ENCODE measurements at places on chromosomes 13 and 19. TPM values are rescaled to one million over a fixed set of nuclear protein-coding genes. Genes with fewer than 3 reads are reported as not detected.

GRCh38 chr13:112647256-112647655 lies 42.6 kb upstream of the ATP11A start:
- no peaks in the 10 kb centered on the region for H3K27me3 ChIP-seq
- H3K27ac ChIP-seq, result no peak overlapping the region
- H3K4me3 ChIP-seq, result no peak overlapping the region

DNA sequence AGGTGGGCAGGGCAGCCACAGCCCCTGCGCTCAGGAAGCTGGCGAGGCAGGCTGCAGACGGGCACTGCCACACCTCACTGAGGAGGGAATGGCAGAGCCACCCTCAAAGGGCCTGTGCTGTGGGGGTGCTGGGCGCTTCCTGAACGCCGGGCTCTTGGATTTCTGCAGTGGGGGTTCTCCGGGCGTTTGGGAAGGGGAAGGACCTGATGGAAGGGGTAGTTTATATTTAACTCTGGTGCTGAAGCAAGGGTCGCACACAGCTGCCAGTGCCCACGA lies 10.5 kb downstream of the GNA11 start:
- H3K36me3 ChIP-seq, result no peaks in the 10 kb centered on the region
- no peaks in the 10 kb centered on the region for H3K27me3 ChIP-seq
- H3K27ac ChIP-seq, result no peak overlapping the region
- DNase-seq, result no peak
- no peak overlapping the region for H3K4me3 ChIP-seq
- peaks cover 86% of the 10 kb centered on the region for H3K4me1 ChIP-seq

DNA sequence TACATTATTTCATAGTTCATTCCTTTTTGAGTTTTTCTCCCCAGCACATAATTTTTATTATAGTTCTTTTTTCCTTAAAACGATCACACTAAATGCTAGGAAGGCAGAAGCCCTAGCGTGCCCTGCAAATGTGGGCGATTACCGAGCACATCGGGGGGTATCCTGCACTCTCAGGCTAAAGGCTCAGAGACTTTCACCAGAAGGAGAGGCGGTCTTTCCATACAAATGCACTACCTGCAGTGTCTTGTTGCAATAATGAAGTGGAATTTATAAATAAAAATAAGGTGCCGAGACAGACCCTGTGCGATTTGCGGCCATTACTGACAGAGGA lies 29.3 kb upstream of the SPACA7 start:
- H3K4me3 ChIP-seq, result no peak overlapping the region
- peaks cover 4% of the 10 kb centered on the region for H3K27me3 ChIP-seq
- H3K27ac ChIP-seq, result no peak overlapping the region
- DNase-seq, result no peak

FGF9 gene
- total RNA-seq, result 5.9 TPM

- no peak for DNase-seq
- H3K4me3 ChIP-seq, result no peak overlapping the region
- peaks cover 3% of the 10 kb centered on the region for H3K4me1 ChIP-seq
Observed at GRCh38 chr13:36108342-36108741, 22.8 kb downstream of the DCLK1 start.

GRCh38 chr19:41425174-41426115 lies 1.7 kb downstream of the B3GNT8 start:
- no peak for DNase-seq
- H3K27me3 ChIP-seq, result no peaks in the 10 kb centered on the region
- peaks cover 38% of the 10 kb centered on the region for H3K36me3 ChIP-seq
- no peak overlapping the region for H3K4me3 ChIP-seq
- H3K27ac ChIP-seq, result no peak overlapping the region
- no peaks in the 10 kb centered on the region for H3K4me1 ChIP-seq

DNA sequence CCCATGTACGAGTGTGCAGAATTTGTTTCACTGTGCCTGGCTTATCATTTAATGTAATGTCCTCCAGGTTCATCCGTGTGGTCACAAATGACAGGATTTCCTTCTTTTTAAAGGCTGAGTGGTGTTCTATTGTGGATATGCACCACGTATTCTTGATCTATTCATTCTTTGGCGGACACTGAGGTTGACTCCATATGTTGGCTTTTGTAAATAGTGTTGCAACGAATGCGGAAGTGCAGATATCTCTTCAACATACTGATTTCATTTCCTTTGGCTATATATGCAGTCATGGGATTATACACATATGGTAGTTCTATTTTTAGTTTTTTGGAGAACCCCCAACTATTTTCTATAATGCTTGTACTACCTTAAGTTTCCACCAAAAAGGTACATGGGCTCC lies 13.0 kb downstream of the OR7A5 start:
- no peak overlapping the region for H3K27ac ChIP-seq
- H3K27me3 ChIP-seq, result no peaks in the 10 kb centered on the region
- H3K36me3 ChIP-seq, result no peaks in the 10 kb centered on the region
- no peak for DNase-seq
- no peak overlapping the region for H3K4me3 ChIP-seq
- H3K4me1 ChIP-seq, result no peaks in the 10 kb centered on the region

DNA sequence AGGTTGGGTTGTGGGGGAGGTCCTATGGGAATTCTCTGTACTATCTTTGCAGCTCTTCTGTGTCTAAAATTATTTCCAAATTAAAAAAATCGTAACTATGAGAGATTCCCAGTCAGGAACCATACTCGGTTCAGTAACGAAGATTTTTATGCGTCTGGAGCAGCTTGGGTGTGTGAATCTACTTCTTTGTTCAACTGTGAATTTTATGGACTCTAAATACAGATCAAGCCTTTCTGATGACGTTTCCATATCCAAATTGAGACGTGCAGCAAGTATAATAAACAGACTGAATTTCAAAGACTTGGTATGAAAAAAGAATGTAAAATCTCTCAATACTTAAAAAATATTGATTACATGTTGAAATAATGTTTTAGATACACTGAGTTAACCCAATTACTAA lies 30.9 kb downstream of the MLLT1 start:
- H3K36me3 ChIP-seq, result no peaks in the 10 kb centered on the region
- no peak for DNase-seq
- no peaks in the 10 kb centered on the region for H3K27me3 ChIP-seq

Measured in right atrium auricular region (tissue), 2 donors.